Foreskin keratinocyte (primary cell): ENCODE measurements at places on chromosomes 16 and 17. TPM values are rescaled to one million over a fixed set of nuclear protein-coding genes. Genes with fewer than 3 reads are reported as not detected.

Gene ABCC1
- polyA plus RNA-seq, result 7.0 and 8.9 TPM in 2 replicates

Gene HID1
- polyA plus RNA-seq, result 0.15 TPM in 1 of 2 replicates, not detected in the other

Gene CES4A
- polyA plus RNA-seq, result 2.9 and 4.2 TPM in 2 replicates

Gene NUP85
- 55.9 and 66.9 TPM in 2 replicates for polyA plus RNA-seq

Gene TBC1D26
- polyA plus RNA-seq, result 0.03 TPM in 1 of 2 replicates, not detected in the other

Gene HOXB3
- 0.02 and 0.09 TPM in 2 replicates for polyA plus RNA-seq

Gene PIRT
- polyA plus RNA-seq, result not detected in 2 replicates

Gene TBC1D3D
- polyA plus RNA-seq, result 0.22 and 1.2 TPM in 2 replicates

Gene KRT31
- 8.3 and 39.4 TPM in 2 replicates for polyA plus RNA-seq

Gene TBC1D28
- polyA plus RNA-seq, result not detected in 2 replicates

Gene FZD2
- polyA plus RNA-seq, result 12.2 and 12.6 TPM in 2 replicates

Gene ATP1B2
- not detected in 2 replicates for polyA plus RNA-seq

Gene KRTAP4-5
- polyA plus RNA-seq, result not detected in 2 replicates

Gene GUCY2D
- 0.26 and 0.44 TPM in 2 replicates for polyA plus RNA-seq

Gene TMEM92
- polyA plus RNA-seq, result 6.7 and 12.4 TPM in 2 replicates

Gene OR4D1
- not detected in 2 replicates for polyA plus RNA-seq
